ENCODE measurements at places on chromosomes 12 and 14. TPM values are rescaled to one million over a fixed set of nuclear protein-coding genes. Genes with fewer than 3 reads are reported as not detected.

DNA sequence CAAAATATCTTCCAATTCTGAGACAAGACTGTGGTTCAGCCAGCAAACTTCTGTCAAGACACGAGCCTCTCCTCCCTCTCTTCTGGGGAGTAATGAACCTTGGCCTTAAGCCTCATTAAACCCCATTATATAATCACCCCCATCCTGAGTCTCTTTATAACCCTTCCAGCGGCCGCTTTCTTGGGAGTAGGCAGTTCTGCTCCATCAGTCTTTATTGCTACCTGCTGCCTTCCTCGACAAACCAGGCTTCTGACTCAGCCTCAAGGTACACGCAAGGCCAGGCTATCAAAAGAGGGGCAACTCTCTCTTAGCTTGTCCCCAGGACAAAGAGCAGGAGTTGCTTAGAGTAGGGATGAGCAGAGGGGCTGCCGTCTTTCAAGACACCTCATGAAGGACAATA is 300.8 kb upstream of the NOS1 start:
- DNase-seq = no peak

DNA sequence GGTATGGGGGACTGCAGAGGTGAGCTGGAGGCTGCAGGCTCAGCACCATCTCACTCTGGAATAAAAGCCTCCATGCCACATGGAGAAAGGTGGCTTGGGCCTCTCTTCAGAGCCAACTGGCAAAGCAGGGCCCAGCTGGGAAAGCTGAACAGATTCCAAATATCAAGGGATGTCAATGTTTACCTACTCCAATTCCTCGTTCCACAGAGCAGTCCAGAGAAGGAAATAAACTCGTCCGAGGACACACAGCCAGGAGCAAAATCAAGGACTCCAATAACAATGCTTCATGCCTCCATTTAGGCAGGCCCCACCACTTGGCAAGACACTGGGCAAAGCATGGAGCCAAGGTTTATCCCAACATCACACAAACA is 36.3 kb upstream of the PNMA1 start:
- no peak for DNase-seq

DNA sequence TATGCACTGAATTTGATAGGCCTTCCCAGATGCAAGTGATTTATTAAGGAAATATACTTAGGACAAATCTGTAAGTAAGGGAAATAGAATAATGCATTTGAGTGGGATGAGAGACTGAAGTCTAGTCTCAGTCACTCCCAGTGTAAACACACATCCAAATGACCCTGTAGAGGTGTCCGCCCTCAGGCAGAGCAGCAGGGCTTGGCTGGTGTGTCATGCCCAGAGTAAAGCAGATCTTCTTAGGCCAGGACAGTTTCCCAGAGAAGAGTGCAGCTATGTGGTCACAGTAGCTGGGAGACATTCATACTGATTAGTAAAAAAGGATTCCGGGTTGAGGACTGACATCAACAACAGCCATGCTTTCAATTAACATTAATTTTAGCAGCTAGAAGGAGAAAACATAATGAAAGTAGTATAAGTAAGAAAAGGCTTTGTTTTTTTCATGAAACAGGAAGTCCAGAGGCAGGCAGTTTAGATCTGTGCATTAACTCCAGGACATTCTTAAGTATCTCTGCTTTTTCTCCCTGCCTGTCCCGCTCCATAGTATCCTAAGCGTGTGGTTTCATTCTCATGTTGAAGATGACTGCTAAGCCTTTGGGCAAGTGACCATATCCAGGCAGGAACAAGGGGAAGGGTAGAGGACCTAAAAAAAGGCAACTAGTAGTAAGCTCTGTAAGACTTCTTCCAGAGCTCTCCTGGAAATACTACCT is 35.7 kb downstream of the CNTN1 start:
- DNase-seq = no peak

DNA sequence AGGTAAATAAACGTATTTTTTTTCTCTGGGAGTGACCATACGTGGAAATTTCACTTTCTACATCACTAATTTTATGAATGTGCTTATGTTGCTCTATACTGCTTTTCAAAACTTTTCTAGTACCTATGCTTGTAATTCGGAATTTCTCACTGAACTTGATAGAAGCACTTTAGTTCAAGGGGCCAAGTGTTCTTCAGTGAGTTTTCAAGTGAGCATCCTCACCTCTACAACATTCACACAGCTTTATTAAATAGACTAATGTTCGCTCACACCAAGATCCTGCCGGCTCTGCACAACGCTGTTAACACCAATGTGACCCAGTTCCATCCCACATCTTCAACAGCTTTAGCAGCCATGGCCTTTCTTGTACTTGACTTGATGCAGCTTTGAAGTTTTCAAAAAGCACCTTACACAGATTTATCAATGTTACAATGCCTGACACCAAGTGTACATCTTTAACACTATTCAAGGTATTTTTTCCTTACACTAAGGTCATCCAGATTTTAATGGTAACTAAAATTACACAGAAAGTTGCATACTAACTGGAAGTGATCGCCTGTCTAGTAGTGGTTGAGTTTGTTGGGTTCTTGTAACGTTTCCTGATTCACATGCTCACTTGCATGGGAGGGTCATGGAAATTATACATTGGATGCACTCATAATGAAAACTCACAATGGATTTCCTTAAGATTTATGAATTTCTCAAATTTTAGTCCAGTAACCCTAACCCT is 4.5 kb downstream of the UBC start:
- DNase-seq = no peak

GRCh38 chr12:45730084-45730347 is 510 bp downstream of the ARID2 start:
- peak; percentile 70 for DNase-seq

DNA sequence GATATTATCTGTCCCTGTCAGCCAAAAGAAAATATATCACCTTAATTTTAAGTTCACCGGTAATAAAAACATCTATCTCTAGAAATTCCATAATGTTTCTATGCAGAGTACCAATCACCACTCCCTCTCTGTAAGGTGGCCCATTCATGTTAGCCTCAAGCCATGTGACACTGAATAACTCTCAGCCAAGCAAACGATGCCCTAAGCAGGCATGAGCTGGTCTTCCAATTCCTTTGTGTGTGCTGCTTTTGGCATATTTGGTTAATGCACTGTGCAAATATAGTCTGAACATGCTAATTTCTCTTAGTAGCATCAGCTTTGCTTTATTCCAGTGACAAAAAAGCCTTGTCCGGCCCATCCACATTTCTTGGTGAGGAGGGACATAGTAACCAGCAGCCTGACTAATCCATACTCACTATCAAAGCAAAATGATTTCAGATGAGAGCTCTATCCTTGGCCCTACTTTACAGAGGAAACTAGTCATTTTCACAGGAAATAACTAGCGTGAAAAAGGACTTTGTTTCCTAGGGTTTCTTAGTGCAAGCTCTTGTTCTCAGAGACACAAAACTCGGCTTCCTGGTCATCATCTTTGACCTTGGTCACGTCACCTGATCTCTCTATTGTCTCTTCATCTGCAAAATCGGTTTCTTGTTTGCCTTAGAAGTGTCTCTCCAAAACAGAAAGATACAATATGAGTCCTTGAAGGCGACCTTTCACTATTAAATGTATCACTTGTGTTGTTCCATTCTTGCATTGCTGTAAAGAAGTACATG is 59.2 kb upstream of the RTRAF start:
- no peak for DNase-seq

DNA sequence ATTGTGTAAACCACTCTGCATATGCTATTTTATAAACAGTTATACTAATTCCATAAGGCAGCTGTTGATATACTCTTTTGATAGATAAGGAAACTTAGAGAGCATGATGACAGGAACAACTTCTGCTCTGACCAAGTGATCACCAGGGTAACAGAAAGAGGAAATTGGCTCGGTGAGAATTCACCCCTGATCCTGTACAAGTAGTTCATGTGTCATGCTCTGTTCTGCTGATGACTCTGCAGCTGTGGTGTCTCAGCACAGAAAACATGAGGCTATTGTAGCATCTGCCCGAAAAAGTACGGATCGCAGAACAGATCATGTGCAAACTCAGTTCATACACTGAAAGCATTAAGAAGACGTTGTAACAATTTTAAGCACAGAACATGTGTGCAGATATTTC is 345.0 kb downstream of the LRIG3 start:
- no peak for DNase-seq

DNA sequence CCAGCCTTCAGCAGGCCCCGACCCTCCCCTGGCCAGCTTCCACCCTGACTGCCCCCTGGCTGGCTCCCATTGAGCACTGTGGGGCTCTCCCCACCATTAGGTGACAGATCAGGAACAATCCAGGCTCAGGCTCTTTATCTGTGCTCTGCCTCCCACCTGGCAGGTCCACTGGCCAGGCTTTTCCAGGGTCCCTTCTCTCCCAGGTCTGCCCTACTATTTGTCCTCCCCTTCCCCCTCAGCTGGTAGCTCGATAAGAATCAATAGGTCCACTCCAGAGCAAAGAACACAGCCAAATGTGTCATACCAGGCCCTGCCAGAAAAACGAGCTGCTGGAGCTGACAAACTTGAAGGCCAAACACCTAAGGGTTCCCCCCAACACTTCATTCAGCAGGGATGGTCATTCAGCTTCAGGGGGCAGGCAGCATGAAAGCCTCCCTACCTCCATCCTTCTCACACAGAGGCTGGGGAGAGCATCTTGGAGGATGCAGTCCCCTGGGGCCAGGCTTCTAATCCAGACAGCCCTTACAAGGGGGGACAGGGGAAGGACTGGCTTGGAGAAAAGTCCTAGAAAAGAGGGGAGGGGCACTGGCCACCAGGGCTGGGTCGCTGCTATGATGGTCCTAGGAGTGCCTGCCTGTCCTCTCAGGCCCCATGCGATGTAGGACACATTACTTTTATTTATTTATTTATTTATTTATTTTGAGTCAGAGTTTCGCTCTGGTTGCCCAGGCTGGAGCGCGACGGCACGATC is 1.9 kb upstream of the KRT18 start:
- DNase-seq = no peak

GRCh38 chr12:2082321-2082720 is 29.5 kb downstream of the CACNA1C start:
- DNase-seq = no peak

DNA sequence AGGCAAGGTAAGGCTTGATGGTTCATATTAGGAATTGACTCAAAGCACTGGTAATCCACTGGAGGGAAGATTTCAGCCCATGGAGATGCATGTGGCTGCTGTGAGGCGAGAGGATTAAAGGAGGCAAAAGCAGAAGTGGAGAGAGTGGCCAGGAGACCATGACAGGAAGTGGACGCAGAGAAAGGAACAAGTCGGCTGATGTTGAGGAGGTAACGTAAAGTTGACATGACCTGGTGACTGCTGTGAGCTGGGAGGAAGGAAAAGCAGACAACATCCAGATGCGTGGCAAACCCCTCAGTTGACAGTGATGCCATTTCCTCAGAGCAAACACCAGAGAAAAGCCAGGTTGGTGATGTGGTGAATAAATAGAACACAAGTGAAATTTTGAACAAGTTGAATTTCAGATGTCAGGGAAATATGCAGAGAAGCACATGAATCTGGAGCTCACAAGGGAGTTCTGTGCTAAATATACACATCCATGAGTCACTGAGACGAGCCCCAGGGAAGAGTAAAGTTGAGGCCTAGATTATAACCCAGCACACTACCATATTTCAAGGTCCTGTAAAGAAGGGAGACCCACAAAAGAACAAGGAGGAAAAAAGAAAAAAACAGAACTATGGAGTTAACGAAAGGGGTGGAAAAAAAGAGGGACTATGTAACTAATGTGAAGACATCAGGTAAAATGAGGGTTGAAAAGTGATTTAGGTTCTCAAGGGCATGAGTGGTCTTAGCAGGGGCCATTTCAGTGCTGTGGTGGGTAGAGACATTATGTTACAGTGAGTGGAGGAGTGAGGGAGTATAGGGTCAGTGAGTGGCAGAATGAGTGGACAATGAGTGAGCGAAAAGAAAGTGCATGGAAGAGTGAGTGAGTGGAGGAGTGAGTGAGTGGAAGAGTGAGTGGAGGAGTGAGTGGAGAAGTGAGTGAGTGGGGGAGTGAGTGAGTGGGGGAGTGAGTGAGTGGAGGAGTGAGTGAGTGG is 61.6 kb upstream of the GZMB start:
- no peak for DNase-seq

- no peak for DNase-seq
These were observed 4.1 kb downstream of the IFI27 start for GRCh38 chr14:94114589-94115057.

DNA sequence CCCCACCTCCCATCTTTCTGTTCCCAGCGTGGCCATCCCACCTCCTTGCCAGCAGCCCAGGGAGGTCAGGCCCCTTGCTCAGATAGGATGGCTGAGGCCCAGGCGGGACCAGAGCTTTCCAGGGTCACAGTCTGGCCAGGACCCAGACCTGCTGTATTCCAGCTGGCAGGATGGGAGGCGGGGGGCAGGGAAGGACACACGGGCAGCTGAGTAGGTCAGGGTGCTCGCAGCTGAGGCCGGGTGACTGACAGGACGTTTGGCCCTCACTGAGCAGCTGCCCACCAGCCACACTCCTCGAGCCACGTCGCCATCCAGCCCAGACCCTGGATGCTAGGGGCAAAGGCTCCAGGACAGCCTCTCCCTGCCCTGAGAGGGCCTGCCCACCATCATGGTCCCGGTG is 4.0 kb downstream of the NUDT14 start:
- DNase-seq = peak; percentile 79

GRCh38 chr14:59063259-59063658 is 125.2 kb upstream of the DAAM1 start:
- no peak for DNase-seq

DNA sequence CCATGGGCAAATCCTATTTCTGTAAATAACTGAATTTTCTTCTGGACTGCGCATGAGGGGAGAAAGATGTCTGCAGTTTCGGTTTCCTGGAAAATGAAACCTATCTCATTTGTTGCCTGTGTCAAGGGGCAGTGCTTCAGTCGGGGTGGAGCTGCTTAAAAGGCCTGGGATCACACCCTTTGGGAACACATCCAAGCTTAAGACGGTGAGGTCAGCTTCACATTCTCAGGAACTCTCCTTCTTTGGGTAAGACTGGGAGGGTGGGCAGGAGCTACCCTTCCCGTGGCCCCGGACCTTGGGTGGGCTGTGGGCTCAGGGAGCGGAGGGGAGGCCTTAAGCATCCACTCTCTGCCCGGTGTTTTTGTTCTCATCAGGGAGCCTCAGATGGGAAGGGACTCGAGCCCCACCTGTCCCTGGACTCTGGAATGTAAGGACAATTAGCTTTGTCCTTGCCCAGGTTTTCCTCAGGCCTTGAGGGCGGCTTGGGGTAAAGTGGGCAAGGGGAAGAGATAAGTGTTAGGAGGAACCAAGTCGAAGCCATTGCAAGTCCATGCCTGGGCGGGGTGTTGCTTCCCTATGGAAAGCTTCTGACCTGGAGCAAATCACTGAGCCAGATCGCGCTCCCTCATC is at the start of gene IFI27:
TSS of gene IFI27 (plus strand) at position 185 of the 630 bp plus-strand sequence.
- peak; percentile 54 for DNase-seq

- DNase-seq = no peak
These were observed 185.1 kb upstream of the VASH1 start for GRCh38 chr14:76576047-76576741.

ADGRD1 gene
- total RNA-seq = 2.1 TPM

KCNA1 gene
- total RNA-seq = 0.05 TPM

DDN gene
- 36.5 TPM for total RNA-seq

GZMB gene
- total RNA-seq = not detected

KRT4 gene
- 0.15 TPM for total RNA-seq

TAS2R46 gene
- total RNA-seq = not detected

PDE3A gene
- 4.1 TPM for total RNA-seq

DLGAP5 gene
- total RNA-seq = 0.29 TPM

MTRFR gene
- 7.3 TPM for total RNA-seq

P2RX7 gene
- 1.3 TPM for total RNA-seq

Data from psoas muscle (tissue), 8 donors.